Effector memory CD4-positive, alpha-beta T cell (primary cell): ENCODE measurements at places on chromosomes 16 and 17.

DNA sequence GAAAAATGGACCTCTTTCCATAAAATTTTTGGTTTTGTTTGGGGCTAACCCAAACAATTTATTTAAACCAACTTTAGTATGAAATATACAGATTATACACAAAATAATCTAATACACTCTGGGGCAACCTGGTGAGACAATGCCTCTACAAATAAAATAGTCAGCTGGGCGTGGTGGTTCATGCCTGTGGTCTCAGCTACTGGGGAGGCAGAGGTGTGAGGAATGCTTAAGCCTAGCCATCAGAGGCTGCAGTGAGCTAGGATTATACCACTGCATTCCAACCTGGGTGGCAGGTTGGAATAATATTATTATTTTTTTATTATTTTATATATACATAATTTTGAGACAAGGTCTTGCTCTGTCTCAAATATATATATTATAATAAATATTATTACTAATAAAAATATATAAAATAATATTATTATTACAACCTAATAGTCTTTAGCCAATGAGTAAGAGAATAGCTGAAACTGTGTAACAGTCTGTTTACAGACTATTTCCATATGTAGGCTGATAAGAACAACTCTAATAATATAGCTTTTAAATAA is 50.5 kb downstream of the GLG1 start:
- no peak for DNase-seq
- no peaks in the 10 kb centered on the region for H3K27me3 ChIP-seq
- H3K4me1 ChIP-seq, result peaks cover 8% of the 10 kb centered on the region
- no peak overlapping the region for H3K4me3 ChIP-seq
- no peak overlapping the region for H3K27ac ChIP-seq

DNA sequence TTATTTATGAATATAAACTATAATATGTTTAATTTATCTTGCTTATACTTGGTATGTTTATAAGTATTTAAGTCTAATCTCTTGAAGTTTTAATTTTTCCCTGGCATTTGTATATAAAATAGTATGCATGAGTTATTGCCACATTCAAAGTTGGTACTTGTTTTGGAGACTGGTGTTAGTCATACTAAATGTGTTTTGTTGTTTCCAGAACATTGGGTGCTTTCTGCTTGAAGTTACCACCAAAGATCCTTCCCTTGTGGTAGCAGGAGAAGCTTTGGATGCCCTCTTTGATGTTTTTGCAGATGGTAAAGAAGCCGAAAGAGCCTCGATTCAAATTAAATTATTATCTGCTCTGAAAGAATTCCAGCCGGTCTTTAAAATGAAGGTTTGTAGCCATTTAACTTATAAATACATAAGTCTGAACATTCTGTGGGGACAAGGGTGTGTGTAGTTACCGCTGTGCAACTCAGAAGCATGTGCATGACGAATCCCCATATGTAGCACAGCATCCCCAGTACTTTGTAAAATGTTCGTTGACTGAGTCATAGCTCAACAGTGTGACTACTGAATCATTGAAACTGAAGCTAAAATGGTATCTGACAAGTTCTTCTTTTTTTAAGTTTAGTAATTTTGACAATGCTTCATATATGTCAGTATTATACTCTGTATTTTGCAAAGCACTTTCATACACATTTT is 36.4 kb downstream of the HEATR3 start:
- peaks cover 38% of the 10 kb centered on the region for H3K36me3 ChIP-seq
- H3K4me3 ChIP-seq, result no peak overlapping the region
- no peaks in the 10 kb centered on the region for H3K4me1 ChIP-seq
- DNase-seq, result no peak

- no peak for DNase-seq
- no peak overlapping the region for H3K4me3 ChIP-seq
- H3K36me3 ChIP-seq, result peaks cover 31% of the 10 kb centered on the region
- H3K4me1 ChIP-seq, result peaks cover 16% of the 10 kb centered on the region
- no peak overlapping the region for H3K27ac ChIP-seq
- H3K27me3 ChIP-seq, result no peaks in the 10 kb centered on the region
These were observed 30.1 kb downstream of the PGS1 start for GRCh38 chr17:78408476-78409050.

GRCh38 chr17:75075597-75076336 is 12.0 kb upstream of the SLC16A5 start:
- no peak for DNase-seq
- no peaks in the 10 kb centered on the region for H3K27me3 ChIP-seq
- no peak overlapping the region for H3K4me3 ChIP-seq
- H3K36me3 ChIP-seq, result no peaks in the 10 kb centered on the region
- H3K4me1 ChIP-seq, result peaks cover 10% of the 10 kb centered on the region
- no peak overlapping the region for H3K27ac ChIP-seq

GRCh38 chr16:58261263-58261662 is 33.6 kb downstream of the PRSS54 start:
- DNase-seq, result no peak
- H3K36me3 ChIP-seq, result no peaks in the 10 kb centered on the region

DNA sequence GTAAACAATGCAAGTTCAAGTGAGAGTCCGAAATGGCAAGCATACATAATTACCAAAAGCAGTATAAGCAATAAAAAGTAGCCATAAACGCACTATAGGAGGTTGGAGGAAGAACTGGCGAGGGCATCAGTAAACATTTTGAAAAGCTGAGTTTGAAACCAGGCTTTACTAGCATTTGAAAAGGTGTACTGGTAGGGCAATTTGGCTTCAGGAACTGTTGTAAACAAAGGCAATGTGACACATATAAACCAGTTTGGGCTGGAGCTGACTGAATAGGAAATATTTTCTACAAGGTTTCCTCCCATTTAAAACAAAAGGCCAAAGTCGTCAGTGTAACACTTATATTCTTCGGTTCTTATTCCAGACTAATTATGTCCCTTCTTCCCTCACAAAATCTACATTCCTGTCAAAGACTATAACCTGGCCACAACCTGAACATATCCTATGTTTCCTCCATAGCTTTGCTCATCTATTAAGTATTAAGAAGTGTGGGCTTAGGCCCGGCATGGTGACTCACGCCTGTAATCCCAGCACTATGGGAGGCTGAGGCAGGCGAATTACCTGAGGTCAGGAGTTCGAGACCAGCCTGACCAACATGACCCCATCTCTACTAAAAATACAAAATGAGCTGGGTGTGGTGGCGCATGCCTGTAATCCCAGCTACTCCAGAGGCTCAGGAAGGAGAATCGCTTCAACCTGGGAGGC is 7.8 kb downstream of the CBX1 start:
- no peaks in the 10 kb centered on the region for H3K27me3 ChIP-seq
- H3K36me3 ChIP-seq, result no peaks in the 10 kb centered on the region
- no peak overlapping the region for H3K27ac ChIP-seq
- H3K4me3 ChIP-seq, result no peak overlapping the region
- no peak for DNase-seq

- H3K4me3 ChIP-seq, result no peak overlapping the region
- no peak overlapping the region for H3K27ac ChIP-seq
- H3K27me3 ChIP-seq, result no peaks in the 10 kb centered on the region
- peaks cover 4% of the 10 kb centered on the region for H3K4me1 ChIP-seq
These were observed 16.3 kb downstream of the CTRB1 start for GRCh38 chr16:75234856-75235696.

GRCh38 chr16:63239065-63239570 is 1202.9 kb upstream of the CDH8 start:
- H3K4me1 ChIP-seq, result no peaks in the 10 kb centered on the region
- no peaks in the 10 kb centered on the region for H3K36me3 ChIP-seq
- no peaks in the 10 kb centered on the region for H3K27me3 ChIP-seq
- no peak overlapping the region for H3K4me3 ChIP-seq
- H3K27ac ChIP-seq, result no peak overlapping the region

GRCh38 chr16:27822996-27823395 is 240.5 kb downstream of the GSG1L start:
- H3K4me3 ChIP-seq, result no peak overlapping the region
- DNase-seq, result no peak
- H3K36me3 ChIP-seq, result no peaks in the 10 kb centered on the region
- no peaks in the 10 kb centered on the region for H3K4me1 ChIP-seq
- H3K27me3 ChIP-seq, result no peaks in the 10 kb centered on the region
- no peak overlapping the region for H3K27ac ChIP-seq

DNA sequence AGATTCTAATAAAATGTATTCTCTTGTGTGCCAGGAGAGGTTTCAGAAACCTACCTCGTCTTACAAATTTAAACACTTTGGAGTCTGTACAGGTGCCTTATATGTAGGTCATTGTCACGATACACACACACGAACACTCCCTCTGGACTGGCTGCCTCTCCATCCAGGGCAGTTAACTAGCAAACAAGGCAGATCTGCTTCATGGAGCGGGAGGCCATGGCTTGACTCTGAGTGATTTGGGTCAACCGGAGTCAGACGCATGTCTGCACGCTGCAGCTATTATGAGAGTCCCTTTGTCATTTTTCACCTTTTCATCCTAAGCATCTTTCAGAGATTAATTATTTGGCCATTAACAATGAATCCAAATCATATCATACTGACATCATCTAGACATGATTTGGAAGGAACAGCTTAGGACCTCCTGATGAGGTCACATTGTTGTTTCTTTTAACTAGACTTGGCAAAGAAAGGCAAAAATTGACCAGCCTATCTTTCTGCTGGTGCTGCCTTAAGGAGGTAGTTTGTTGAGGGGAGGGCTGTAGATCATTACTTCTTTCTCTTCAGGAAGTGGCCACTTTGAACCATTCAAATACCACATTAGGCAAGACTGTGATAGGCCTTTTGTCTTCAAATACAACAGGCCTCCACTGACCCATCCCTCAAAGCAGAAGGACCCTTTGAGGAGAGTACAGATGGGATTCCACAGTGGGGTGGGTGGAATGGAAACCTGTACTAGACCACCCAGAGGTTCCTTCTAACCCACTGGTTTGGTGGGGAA is 58.9 kb downstream of the HLF start:
- no peaks in the 10 kb centered on the region for H3K4me1 ChIP-seq
- H3K27ac ChIP-seq, result no peak overlapping the region
- no peak for DNase-seq
- H3K27me3 ChIP-seq, result no peaks in the 10 kb centered on the region
- no peak overlapping the region for H3K4me3 ChIP-seq
- H3K36me3 ChIP-seq, result peaks cover 3% of the 10 kb centered on the region

DNA sequence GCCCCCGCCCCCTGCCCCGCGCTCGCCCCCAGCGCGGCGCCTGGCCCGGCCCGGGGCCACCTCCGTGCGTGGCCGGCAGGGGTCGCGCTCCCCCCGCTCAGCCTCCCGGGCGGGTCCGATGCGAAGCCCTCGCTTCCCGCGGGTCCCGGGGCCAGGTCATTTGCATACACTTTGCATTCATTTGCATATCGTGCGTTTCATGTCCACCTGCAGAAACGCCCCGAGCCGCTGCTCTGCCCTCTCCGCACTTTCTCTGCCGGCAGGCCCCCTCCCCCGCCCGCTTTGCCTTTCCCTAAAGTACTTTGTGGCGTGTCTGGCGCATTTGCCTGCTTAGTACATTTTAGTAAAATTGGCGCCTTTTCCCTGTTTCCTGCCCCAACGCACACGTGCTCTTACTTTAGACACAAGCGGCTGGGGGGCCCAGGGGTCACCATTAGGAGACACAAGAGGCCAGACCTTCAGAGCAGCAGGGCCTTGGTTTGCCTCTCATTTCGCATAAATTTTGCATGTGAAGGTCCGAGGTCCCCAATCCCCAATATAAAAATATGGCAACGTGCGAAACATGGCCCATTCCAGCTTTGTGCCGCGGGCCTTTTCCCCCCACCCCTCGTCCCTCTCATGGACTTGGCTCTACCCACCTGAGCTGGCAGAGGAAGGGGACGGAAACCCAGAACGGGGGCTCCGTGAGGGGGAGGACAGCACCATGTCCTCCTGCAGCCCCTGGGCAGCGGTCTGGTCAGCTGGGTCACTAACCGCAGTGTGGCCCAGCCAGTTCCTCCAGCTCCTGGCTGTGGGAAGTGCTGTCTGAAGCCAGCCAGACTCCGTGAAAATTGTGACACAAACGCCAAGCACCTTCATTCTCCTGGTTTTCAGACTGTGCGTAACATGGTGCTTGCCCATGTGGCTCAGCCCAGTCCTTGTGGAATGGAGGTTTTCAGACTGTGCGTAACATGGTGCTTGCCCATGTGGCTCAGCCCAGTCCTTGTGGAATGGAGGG is 34.8 kb downstream of the CBFA2T3 start:
- H3K27ac ChIP-seq, result no peak overlapping the region
- DNase-seq, result peak; percentile 43
- H3K4me3 ChIP-seq, result no peak overlapping the region
- H3K27me3 ChIP-seq, result peaks cover 49% of the 10 kb centered on the region
- peaks cover 22% of the 10 kb centered on the region for H3K4me1 ChIP-seq

GRCh38 chr17:82440991-82441627 is 9.4 kb downstream of the CYBC1 start:
- no peaks in the 10 kb centered on the region for H3K27me3 ChIP-seq
- no peak for DNase-seq
- no peak overlapping the region for H3K4me3 ChIP-seq
- no peaks in the 10 kb centered on the region for H3K4me1 ChIP-seq
- peaks cover 49% of the 10 kb centered on the region for H3K36me3 ChIP-seq

DNA sequence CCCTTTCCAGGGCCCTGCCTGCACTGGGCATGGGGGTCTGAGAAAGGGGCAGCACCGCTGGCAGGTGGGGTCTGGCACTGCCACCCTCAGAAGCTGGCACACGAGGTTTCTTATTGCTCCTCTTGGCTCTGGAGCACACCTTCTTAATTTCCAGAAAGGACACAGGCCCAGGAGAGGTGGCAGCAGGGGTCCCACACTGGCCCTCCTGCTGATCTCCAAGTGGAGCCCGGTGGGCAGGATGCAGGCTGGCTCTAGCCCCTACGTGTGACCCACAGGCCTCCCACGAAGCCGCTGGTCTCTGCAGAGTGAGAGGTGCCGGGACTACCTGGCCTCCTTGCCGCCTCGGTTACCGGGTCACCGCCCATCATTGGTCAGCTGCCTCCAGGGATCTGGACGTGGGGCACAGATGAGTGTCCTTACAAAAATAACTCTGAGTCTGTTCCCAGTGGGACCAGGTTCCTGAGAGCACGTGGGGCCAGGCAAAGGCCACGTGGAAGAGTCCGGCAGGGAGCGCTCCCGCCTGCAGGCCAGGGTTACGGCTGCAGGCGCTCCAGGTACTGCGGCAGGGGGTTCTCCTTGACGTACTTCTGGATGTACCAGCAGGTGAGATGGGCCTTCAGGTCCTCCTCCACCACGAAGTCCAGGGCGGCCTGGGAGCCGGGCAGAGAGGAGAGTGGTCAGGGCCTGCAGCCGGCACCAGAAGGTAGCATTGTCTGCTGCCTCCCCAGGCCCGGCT is 10.3 kb downstream of the NATD1 start:
- H3K36me3 ChIP-seq, result peaks cover 3% of the 10 kb centered on the region
- no peak for DNase-seq
- no peaks in the 10 kb centered on the region for H3K27me3 ChIP-seq
- H3K4me3 ChIP-seq, result no peak overlapping the region

- peaks cover 99% of the 10 kb centered on the region for H3K36me3 ChIP-seq
- no peaks in the 10 kb centered on the region for H3K27me3 ChIP-seq
- no peak overlapping the region for H3K4me3 ChIP-seq
- no peak overlapping the region for H3K27ac ChIP-seq
- no peaks in the 10 kb centered on the region for H3K4me1 ChIP-seq
These were observed 34.9 kb upstream of the ENDOV start for GRCh38 chr17:80380068-80380467.

GRCh38 chr16:17367923-17368322 is 102.8 kb downstream of the XYLT1 start:
- peaks cover 84% of the 10 kb centered on the region for H3K4me1 ChIP-seq
- no peak for DNase-seq
- no peaks in the 10 kb centered on the region for H3K27me3 ChIP-seq
